Fibroblast of the aortic adventitia (primary cell): ENCODE measurements at places on chromosomes 4 and X. TPM values are rescaled to one million over a fixed set of nuclear protein-coding genes. Genes with fewer than 3 reads are reported as not detected.

GLRA3 gene
- total RNA-seq, result not detected in 2 replicates

PHEX gene
- 5.6 and 6.7 TPM in 2 replicates for total RNA-seq

ETNPPL gene
- not detected in 2 replicates for total RNA-seq

MSX1 gene
- 4.3 and 17.6 TPM in 2 replicates for total RNA-seq

TEX13B gene
- total RNA-seq, result not detected in 2 replicates
